ENCODE measurements at places on chromosomes 16 and 17.

- DNase-seq: no peak
Measured at GRCh38 chr17:70184770-70185169, 15.4 kb downstream of the KCNJ2 start.

DNA sequence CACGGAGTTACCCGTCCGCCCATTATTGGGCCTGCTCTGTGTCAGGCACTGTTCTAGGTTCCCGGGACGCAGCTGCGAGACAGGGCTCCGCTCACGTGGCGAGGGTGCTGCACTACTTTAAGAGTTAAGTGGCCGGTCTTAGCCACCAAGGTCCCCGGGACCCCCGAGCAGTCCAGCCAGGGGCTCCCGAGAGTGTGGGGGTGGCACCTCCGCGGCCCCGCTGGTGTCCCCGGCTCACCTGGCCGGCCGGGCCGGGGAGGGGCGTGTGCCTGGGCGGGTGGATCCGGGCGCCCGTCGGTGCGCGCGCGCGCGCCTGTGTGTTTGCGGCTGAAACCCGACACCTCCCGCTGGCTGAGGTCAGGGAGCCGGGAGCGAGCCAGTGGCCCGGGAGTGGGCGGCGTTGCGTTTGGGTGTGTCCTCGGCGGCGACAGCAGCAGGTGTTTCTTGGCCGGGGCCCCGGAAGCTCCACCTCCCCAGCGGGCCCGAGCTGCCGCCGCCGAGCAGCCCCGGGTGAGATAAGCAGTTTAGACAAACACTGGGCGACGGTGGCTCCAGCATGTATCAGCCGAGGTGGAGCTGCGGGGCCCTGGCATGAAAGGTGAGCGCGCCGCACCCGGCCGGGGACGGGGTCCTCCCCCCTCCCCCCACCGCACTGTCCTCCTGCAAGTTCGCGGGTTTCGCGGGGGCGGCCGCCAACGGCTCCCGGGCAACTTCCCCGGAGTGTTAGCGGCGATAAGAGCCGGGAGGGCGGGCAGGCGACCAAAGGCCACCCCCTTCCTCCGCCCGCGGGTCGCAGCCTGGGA lies at the start of gene GSE1:
Gene GSE1 (plus strand): TSS at position 522 of the 803 bp plus-strand sequence. CDS start 70 bp downstream, at position 592.
- DNase-seq: peak; percentile 92

GRCh38 chr17:5378566-5379207 lies 40.8 kb downstream of the NUP88 start:
- no peak for DNase-seq

DNA sequence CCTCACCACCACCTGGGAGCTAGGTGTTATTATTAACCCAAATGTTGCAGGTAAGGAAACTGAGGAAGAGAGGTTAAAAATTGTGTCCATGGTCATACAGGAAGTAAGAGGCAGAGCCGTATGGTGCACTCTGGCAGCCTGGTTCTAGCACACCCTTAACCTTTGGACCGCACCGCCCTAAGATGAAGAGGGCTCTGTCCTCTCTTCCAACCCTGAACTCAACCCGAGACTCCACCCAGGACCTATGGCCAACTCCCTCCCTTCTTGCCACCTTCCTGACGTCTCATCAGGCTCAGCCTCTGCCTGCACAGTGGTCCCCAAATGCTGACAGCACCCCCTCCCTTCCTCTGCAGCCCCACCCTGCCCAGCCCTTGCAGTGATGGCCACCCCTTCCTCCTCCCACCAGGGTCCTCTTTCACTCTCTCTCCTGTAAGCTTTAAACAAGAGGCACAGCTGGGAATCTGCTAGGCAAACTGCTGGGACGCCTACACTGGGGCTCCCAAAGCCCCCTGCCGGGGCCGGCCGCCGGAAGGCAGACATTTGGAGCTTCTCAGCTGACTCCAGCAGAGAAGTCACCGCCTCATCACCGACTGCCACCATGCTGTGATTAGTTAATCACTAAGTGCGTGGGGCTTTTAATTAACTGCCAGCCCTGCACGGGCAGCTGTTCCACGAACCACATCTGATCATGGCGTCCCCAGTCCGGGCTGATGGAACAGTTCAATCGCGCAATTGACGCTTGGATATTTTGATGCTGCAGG lies 16.7 kb upstream of the C16orf78 start:
- DNase-seq: no peak

DNA sequence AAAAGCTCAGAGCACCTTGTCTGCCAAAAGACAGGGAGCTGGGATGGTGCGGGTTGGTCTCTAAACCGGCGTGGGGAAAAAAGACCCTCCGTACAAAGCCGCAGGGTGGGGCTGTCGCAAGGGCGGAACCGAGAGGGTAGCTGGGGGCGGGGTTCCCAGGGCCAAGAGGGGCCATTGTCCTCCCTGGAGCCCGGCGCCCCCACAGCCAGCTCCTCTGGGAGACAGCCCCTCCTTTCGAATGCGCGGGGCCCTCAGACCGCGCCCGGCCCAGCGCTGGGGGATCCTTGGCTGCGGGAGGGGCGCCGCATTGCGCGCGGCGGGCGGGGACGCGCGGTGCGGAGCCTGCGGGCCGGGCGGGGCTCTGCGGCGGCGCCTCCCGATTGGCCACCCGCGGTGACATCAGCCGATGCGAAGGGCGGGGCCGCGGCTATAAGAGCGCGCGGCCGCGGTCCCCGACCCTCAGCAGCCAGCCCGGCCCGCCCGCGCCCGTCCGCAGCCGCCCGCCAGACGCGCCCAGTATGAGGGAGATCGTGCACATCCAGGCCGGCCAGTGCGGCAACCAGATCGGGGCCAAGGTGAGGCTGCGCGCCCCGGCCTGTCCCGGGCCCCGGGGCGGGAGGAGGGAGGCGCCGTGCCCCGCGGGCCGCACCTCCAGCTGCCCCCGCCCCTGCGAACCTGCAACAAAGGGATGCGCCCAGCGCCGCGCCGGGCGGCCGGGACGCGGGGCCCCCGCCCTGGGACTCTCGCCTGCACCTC lies at the start of gene TUBB3:
Gene TUBB3 (plus strand): TSS at position 459 of the 756 bp plus-strand sequence. CDS start 60 bp downstream, at position 519.
- DNase-seq: peak; percentile 72

DNA sequence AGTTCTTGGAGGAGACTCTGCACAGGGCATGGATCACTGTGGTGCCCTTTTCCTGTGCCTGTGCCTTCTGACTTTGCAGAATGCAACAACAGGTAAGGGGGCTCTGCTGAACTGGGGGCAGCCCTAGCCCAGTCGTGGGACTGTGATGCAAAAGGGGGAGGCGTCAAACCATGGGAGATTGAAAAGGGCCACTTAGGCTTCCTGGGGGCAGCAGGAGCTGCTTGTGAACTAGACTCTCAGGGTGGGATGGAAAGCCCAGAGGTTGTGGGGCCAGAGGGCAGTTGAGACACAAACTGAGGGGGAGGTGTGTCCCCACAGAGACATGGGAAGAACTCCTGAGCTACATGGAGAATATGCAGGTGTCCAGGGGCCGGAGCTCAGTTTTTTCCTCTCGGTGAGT lies 19.6 kb downstream of the ADGRG5 start:
- no peak for DNase-seq

DNA sequence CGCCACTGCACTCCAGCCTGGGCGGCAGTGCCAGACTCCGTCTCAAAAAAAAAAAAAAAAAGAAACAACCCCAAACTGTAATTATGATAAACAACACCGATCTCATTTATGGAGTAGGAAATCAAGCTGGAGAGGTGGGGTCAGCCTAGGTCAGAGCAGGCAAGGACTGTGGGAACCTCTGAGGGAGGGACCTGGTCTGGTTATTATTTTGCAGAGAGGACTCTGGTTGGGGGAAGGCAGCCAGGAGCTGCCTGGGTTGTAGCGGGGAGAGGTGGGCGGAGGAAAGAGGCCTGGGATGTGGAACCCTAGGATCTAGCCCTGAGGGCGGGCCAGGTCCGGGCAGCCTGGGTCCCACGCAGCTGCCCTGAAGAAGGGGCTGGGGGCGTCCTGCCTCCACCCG lies 10.9 kb upstream of the HS3ST6 start:
- DNase-seq: peak; percentile 53

DNA sequence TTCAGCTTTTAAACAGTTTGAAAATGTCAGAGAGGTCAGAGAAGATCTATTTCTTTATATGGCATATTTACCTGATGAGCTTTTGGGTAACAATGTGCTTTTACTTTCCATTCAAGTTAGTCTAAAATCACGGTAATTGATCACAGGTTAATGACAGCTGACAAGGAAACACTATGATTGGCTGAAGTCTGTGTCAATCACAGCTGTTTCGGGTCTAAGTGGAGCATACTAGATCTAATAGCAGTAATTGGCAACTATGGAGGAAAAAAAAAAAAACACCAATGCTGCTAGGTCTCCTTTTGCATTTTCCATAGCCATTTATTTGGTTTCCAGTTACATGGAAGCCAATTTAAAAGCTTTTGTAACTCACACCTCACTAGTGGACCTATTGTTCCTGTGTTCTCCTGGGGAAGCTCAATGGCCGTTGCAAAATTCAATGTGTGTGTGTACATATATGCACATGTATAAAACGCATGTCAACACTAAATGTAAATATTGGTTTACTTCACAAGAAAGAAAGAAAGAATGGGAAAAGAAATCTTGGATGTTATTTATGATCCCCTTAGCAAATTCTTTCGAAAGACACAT lies 568.3 kb upstream of the ZFHX3 start:
- no peak for DNase-seq

- no peak for DNase-seq
Measured at GRCh38 chr17:58564971-58565370, 50.5 kb upstream of the MTMR4 start.

DNA sequence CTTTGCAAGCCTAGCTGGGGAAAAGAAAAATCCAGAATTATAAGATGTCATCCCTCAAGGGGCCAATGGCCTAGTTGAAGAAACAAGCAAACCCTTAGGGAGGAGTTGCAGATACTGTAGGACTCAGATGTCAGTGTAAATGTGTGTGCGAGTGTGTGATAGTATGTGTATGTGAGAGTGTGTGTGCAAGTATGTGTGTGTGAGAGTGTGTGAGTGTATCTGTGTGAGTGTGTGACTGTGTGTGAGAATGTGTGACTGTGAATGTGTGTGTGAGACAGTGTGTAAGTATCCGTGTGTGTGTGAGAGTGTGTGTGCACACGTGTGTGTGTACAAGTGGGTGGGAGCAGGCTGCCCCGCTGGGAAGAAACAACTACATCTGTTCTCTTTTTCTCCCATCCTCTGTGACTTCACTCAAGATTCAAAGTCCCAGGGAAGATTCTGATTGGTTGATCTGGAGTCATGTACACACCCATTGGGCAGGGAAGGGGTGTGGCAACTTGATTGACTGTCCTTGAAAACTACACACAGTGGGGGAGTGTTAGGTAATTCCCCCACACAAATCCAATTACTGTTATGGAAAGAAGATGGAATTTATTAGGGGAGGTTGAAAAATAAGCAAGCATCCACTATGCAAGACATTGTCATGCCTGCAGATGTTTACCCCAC lies 40.7 kb downstream of the IRX3 start:
- DNase-seq: no peak

DNA sequence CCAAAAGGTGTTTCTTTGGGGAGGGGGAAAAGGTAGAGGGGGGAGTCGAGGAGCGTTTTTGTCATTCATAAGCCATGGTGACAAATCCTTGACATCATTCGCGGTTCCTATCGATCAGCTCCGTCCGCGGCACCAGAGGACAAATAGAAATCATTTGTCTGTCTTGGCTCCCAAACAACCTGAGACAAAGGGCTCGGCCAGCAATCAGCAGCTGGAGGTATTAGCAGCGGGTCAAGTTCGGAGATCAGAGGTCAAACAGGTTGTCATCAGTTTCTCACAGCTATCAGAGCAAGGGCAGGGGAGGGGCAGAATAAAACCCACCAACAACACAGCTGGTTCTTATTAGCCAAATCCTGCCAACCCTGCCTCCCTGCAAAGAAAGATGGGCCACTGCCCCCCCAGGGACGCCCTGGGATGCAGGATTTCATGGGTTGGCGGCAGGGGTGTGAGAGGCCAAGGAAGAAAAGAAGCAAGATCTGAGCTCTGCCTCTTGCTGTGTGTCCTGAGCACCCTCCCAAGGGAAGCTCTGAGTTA lies 145.3 kb upstream of the LHX1 start:
- DNase-seq: no peak

DNA sequence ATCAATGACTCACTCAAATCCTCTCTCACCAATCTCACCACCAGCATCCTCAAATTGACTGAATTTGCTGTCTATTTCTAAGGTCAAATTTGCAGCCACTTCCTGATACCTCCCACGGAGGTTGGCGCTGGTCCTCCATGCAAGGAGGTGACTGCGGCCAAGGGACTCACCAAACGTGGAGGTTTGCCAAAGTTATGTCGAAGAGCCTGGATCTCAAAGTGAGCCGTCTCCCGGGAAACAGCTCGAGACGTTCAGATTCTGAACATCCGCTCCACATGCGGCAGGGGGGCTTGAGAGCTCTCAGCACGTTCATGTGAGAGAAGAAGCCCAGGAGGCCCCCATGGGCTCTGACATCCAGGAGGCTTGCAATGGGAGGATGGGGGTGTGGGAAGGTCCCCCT lies 22.6 kb downstream of the LGALS3BP start:
- DNase-seq: no peak

DNA sequence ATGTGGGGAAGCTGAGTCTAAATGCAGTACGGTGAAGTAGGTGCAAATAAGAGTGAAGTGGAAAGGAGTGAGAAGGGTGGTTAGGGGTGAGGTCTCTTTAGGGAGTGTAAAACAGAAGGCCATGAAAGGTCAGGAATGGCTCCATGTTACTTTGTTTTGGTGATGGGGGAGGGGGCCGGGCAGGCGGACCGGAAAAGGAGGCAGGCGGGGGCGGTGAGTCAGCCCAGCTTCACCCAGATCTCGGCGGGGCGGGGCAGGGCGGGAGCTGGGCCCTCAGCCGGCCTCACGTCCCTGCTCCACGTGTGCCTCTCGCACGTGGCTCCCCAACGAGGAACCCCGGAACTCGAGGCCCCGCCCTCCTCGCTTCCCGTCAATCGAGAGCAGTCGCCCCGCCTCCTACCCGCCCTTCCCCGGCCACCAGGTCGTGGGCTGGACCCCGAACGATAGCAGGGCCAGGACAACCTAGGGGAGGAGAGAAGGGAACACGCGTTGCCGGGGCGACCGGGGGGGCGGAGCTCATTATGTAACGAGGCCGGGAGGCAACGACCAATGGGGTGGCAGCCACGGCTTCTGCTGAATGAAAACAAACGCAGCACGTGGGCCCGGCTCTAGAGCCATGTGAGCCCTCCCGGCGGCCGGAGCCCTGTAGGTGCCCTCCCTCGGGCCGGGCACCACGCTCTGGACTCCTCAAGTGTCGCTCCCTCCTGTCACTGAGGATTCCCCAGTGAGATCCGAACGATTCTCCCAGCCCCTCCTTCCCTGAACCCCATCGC lies 1.4 kb downstream of the NR1D1 start:
- peak; percentile 96 for DNase-seq

DNA sequence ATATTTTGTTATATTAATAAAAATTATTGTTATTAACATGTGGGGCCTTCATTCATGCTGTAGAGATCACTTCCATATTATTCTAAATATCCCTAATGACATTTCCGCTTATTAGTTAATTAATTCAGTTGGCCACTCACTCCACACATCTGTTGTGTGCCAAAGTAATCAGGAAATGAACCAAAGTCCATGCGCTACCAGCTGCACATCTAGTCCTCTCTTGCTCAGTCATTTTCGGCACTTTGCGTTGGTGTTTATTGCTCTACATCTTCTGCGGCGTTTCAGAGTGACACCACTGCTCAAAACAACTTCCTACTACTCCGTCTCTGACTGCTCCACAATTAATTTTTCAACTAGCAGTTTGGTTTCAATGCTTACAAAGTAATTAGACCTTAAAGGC lies 101.4 kb upstream of the ZFHX3 start:
- DNase-seq: no peak

- no peak for DNase-seq
Measured at GRCh38 chr17:55482591-55483389, 28.5 kb downstream of the SMIM36 start.

- DNase-seq: no peak
Measured at GRCh38 chr17:71184716-71185115, 936.1 kb upstream of the SOX9 start.
